Stimulated activated memory B cell treated with anti-CD40 and anti-IgM and Interleukin-4, amounts not matched to agents 10 μg/mL and 1 μg/mL and 100 μg/mL, for 72 hours (primary cell): ENCODE measurements at places on chromosomes 11 and 22.

- no peak for ATAC-seq
Measured at GRCh38 chr11:120878781-120879180, 145.1 kb upstream of the TBCEL start.

DNA sequence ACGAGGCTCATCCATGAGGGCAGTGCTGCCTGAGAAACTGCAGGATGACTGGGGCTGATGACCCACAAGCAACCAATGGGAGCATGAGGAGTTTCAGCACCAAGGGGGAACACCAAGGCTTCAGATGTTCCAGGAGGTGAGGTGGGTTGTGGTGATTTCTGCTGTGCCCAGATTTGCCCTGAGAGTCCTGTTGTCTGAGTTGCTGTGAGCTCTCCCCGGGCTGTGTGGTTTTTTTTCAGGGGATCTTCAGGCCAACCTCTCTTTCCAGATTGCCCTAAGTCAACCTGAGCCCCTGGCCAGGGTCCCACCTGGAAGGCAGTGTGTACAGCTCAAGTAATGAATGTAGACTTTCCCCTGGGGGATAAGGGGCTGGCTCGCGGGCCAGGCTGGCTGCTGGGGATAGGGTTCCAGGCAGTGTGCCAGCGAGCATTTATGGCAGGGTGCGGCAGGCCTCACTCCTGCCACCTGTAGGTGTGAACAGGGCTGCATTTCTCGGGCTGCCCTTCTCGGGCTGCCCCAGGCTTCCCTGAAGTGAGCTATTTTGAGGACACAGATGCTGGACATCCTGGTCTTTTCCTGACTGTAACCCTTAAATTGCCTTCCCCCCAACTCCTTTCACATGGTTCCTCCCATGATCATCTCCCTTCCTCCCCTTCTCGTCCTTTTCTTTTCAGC lies 9.8 kb downstream of the SLC22A6 start:
- ATAC-seq = no peak

DNA sequence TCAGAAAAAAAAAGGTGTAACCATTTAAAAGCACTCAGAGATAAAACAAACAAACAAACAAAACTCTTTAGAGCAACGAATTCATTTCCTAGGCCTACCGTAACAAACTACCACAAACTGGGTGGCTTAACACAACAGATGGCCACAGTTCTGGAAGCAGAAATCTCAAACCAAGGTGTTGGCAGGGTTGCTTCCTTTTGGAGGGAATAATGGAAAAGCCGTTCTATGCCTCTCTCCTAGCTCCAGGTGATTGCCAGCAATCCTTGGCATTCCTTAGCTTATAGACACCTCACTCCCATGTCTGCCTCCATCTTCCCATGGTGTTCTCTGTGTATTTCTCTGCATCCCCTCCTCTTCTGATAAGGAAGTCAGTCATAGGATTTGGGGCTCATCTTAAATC lies 200.4 kb downstream of the RAB38 start:
- no peak for ATAC-seq

GRCh38 chr22:22820626-22821025 lies 67.0 kb upstream of the IGLL5 start:
- no peak for ATAC-seq

GRCh38 chr22:42353883-42354727 lies 78.1 kb downstream of the NFAM1 start:
- no peak for ATAC-seq

- no peak for ATAC-seq
Measured at GRCh38 chr11:79226126-79226525, 214.7 kb downstream of the TENM4 start.

DNA sequence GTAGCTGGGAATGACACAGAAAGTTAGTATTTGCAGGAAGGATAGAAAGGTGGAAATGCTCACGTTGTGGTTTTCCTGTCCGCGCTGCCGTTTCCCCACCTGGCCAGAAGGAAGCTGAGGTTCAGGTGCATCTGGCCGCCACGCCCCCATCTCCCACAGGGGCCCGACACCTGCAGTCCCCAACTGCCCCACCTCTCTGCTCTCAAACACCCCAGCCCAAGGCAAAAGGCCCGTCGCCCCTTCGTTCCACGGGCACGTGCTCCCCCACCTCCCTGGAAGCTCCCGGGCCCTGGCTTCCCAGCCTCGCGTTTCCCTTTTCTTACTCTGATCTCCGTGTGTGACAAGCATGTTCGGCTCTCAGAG lies 985.1 kb downstream of the BRD1 start:
- ATAC-seq = no peak

DNA sequence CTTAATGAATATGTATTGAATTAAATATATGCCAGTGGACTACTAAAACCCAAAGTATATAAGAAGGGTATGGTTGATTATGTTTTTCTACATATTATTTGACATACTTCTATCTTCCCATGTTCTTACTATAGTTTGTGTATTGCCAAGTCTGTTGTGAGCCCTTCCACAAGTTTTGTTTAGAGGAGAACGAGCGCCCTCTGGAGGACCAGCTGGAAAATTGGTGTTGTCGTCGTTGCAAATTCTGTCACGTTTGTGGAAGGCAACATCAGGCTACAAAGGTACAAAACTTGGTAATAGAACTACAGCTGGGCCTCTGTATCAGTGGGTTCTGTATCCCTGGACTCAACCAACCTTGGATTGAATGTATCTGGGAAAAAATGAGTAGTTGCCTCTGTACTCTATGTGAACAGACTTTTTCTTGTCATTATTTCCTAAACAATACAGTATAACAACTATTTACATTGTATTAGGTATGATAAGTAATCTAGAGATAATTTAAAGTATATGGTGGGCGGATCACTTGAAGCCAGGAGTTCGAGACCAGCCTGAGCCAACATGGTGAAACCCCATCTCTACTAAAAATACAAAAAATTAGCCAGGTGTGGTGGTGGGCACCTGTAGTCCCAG lies 38.7 kb upstream of the TTC36 start:
- no peak for ATAC-seq

DNA sequence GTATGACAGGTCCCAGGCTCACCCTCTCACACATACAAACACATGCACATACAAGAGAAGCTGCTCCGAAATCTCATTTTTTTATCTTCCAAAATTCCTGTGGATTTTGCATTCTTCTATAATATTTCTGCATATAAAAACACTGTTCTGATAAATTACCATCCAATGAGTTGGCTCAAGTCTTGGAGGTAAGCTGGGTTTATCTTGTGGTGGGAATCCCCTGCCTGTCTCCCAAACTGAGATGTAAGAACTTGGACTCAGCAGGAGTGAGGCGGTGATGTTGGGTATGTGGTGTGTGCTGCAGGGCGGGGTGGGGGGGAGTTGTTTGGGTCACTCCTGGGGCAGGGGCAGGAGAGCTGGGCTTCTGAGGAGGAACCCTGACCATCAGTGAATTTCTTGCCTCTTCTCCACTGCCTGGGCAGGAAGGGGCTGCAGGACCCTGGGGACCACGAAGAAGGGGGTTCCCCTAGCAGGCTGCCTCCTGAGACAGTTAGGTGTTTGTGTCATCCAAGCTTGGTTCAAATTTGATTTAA lies 6.8 kb upstream of the P2RY6 start:
- no peak for ATAC-seq

- no peak for ATAC-seq
Measured at GRCh38 chr11:105137286-105137685, 2.3 kb downstream of the CARD18 start.

- ATAC-seq = no peak
Measured at GRCh38 chr22:44224166-44224565, 43.4 kb downstream of the PARVG start.

GRCh38 chr22:35629406-35630216 lies 12.5 kb upstream of the MB start:
- ATAC-seq = peak; percentile 83

- peak; percentile 87 for ATAC-seq
Measured at GRCh38 chr11:6746086-6746618, 25.6 kb downstream of the OR2AG2 start.

GRCh38 chr22:42604403-42604802 lies 10.3 kb downstream of the POLDIP3 start:
- no peak for ATAC-seq

- ATAC-seq = no peak
Measured at GRCh38 chr22:19533857-19534256, 9.6 kb upstream of the CLDN5 start.

DNA sequence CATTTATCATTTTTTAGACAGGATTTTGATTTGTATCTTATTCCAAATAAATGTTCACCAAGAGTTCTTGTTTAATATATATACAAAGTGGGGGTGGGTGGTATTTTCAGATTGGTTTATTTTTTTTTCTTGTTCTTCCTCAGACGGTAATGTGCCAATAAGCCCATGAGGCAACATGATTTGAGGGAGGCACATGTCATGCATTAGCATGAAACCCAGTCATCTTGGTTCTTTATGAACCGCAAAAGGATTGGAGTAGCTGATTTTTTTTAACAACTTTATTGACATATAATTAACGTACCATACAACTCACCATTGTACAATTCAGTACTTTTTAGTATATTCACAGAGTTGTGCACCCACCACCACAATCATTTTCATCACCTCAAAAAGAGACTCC lies 2.7 kb downstream of the BCL2L13 start:
- no peak for ATAC-seq

GRCh38 chr11:75090671-75091177 lies 6.0 kb downstream of the OR2AT4 start:
- no peak for ATAC-seq

DNA sequence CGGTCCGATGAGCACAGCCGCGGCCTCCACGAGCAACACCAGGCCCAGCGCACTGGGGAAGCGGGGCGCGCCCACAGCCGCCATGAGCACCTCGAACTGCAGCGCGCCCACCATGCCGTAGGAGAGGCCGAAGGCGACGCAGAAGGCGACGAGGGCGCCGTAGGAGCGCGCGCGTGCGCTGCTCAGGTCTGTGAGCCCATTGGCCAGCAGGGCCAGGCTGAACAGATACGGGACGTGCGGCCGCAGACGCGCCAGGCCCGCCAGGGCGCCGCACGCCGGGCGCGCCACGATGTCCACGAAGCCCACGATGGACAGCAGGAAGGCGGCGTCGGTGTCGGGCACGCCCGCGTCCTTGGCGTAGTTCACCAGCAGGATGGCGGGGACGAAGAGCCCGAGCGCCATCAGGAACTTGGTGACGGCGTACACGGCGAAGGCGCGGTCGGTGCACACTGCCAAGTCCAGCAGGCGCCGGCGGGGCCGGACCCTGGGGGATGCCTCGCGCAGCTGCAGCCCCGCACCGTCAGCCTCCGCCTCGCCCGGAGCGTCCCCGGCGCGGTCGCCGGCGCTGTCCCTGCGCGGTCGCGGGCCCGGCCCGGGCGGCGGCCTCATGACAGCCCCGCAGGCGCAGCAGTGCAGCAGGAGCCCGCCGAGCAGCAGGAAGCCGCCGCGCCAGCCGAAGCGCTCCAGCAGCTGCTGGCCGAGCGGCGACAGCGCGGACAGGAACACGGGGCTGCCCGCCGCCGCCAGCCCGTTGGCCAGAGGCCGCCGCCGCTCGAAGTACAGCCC lies 2.9 kb downstream of the SLC16A8 start:
- ATAC-seq = no peak

- no peak for ATAC-seq
Measured at GRCh38 chr11:94747601-94748041, 20.5 kb upstream of the AMOTL1 start.

DNA sequence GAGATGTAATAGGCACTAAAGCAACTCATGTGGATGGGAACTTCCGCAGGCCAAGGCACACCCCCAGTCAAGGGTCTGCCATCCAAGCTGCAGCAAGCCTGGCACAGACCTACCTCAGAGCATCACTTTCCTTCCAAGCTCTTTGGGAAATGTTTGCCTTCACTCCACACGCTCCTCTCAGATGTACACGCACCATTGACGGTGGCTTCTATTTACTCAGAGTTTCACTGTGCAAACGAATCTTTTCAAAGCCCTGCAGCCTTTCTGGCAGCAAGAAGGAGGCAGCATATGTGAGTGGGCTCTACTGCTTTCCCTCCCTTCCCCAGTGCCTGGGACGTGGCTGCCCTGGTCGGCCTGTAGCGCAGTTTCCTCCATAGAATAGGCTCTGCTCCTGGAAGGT lies 60.9 kb upstream of the USP47 start:
- no peak for ATAC-seq

GRCh38 chr11:66172146-66172545 lies 96.3 kb upstream of the RAB1B start:
- no peak for ATAC-seq

DNA sequence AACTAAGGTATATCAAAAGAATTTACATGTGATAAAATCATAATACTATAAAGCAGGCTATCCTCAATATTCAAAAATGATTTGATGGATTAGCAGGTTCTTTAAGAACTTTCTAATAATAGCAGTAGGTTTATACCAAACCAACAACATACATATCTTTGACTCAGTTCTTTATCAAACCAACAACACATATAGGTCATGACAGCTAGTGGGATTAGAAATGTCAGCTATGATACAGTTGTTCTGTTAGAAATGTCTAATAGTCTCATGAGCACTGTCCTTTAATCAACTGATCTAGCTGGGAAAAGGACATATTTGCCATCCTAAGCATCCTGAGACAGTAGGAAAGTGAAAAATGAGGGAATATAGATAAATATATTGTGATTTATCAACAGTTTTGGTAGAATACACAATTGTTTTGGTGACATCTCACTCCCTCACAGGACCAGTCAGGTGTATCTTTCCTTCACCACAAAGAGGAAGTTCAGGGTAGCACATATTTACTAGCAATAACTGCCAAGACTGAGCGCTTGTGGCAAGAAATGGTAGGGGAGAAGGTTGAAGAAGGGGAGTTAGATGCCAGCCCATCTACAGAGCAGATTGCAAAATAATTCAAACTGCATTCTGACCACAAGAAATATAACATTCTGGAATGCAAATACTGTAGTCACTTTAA lies 90.8 kb upstream of the APOA1 start:
- ATAC-seq = peak; percentile 95

GRCh38 chr11:126782810-126783209 lies 217.8 kb downstream of the KIRREL3 start:
- no peak for ATAC-seq

DNA sequence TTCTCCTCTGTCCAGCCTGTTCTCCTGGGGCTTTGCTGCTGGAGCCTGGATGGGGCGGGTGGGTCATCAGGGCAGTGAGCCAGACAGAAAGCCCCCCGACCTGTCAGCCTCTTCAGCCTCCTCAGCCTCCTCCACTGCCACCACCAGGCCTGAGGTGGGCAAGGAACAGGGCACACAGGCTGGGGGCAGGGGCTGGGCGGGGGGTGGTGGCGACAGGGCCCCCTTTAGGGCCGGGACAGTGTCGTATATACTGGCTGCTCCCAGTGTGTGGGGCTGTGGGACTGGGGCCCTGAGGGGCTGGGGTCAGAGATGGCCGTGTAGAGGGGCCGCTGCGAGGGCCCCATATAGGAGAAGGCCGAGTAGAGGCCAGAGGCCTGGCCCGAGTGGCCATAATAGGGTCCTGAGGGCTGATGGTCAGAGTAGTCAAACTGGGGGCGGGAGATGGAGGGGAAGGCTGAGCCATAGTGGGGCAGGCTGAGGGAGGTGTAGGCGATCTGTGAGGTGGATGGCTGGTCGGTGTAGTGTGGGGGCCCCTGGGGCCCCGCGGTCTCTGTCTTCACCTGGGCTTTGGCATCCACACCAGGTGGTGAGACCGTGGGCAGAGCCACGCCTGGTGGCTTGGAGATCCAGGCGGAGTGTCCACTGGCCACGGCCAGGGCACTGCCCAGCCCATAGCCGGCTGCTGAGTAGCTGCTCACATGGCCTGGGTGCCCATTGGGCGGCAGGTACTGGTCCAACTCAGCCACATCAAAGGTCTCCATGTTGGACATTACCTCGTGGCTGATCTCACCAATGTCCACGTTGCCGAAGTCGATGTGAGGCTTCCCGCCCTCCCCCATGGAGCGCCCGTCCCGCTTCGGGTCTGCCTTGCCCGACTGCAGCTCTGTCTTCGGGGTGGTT lies 10.8 kb downstream of the SOX10 start:
- ATAC-seq = no peak
